ENCODE measurements at places on chromosomes 2 and 18. TPM values are rescaled to one million over a fixed set of nuclear protein-coding genes. Genes with fewer than 3 reads are reported as not detected.

- DNase-seq = no peak
Measured at GRCh38 chr18:76486574-76486973, 8.5 kb downstream of the ZNF516 start.

DNA sequence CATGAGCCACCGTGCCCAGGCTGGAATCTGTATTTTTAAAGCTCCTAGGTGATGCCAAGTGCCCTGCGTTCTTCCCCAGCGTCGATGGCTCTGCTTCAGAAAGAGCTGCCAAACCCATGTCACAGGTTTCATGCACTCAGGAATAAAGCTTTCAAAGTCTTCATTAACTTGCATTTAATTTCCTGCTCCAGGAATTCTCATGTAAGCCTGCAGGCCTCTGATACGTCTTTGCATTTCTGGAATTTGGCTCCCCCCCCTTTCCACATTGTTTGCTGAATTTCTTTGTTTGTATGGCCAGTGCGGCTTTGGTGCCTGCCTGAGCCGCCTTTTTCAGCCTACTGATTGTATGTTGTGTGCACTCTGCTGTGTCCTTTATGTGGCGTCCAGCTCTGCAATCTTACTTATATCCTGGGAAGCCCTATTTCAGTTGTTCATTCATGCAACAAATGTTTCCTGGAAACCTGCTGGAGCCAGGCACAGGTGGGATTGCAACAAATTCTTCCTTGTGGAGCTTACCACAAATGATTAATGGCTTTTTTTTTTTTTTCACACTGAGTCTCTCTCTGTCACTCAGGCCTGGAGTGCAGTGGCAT is 17.9 kb upstream of the OTOF start:
- no peak for DNase-seq

- DNase-seq = no peak
Measured at GRCh38 chr2:1945819-1946218, 201.5 kb upstream of the PXDN start.

GRCh38 chr2:240435457-240435947 is at the start of gene GPC1:
Gene GPC1, plus strand, starts transcription at chr2:240435663. Its CDS starts 256 bp downstream, at chr2:240435919.
- peak; percentile 77 for DNase-seq

The ZNF892 gene
- 7.9 TPM for total RNA-seq

Data from Peyer's patch (tissue), 4 donors.